ENCODE measurements at places on chromosomes 13 and 19.

GRCh38 chr13:74118328-74118727, 15.9 kb downstream of the KLF12 start:
- no peak overlapping the region for H3K27ac ChIP-seq
- H3K27me3 ChIP-seq, result no peaks in the 10 kb centered on the region
- no peak for DNase-seq
- H3K36me3 ChIP-seq, result peaks cover 50% of the 10 kb centered on the region

- no peak overlapping the region for H3K27ac ChIP-seq
- DNase-seq, result peak; percentile 41
- H3K4me3 ChIP-seq, result no peak overlapping the region
- no peaks in the 10 kb centered on the region for H3K36me3 ChIP-seq
- H3K4me1 ChIP-seq, result no peaks in the 10 kb centered on the region
These were observed 64.3 kb downstream of the CACNA1A start for GRCh38 chr19:13441810-13442512.

DNA sequence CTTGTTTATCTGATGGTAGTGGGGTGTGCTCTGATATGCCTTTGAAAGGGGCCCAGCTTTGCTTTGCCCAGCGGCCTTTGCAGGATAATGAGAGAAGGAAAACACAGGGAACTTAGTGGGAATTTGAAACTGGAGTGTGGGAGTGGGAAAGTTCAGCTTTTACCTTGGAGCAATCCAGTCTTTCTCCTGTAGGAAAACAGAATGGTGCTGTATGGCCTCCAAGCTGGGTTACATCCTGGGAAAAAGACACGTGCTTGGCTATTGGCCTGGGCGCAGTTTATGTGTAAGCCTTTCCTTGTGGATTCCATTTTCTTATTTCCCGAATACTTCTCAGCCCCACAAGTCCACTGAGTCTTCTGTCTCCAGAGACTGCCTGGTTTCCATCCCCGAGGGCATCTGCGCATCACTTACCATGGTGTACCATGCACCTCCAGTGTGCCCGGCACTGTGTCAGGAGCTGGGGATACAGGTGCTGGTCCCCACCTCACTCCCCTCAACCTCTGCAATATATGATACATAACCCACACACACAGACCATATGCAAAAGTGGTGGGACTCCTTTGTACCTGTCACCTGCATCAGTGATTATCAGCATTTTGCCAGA, 31.5 kb downstream of the ACTN4 start:
- no peaks in the 10 kb centered on the region for H3K27me3 ChIP-seq
- H3K27ac ChIP-seq, result peak overlapping the region; percentile 12
- peaks cover 89% of the 10 kb centered on the region for H3K4me1 ChIP-seq

DNA sequence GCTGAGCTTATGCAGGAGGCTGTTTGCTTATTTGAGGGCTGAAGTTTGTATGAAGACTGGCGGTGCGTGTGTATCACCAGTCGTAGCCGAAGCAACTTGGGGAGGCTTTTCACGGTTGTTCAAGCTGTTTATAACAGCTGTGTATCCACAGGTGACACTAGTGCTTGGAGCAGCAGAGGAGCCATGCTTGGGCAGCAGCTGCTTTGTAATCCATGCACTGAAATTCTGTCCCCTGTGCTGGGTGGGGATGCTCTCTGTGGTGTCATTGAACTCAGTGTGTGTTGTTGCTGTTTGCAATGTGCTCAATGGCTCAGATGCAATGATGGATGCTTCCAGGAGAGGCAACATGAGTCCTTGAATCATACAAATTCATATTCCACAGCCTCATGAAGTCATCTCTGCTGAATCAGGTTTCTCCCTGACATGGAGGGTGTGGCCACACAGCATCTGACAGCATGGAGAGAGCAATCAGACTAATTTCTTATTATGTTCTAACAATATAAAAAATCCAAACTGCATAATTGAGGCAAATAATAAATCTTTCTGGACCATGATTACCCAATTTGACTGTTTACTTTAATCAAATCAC, 18.8 kb upstream of the GTF3A start:
- H3K4me1 ChIP-seq, result peaks cover 13% of the 10 kb centered on the region
- no peaks in the 10 kb centered on the region for H3K36me3 ChIP-seq
- no peak for DNase-seq
- H3K27ac ChIP-seq, result no peak overlapping the region

GRCh38 chr19:43778651-43779050, 2.1 kb downstream of the KCNN4 start:
- DNase-seq, result no peak
- no peaks in the 10 kb centered on the region for H3K27me3 ChIP-seq
- H3K36me3 ChIP-seq, result peaks cover 62% of the 10 kb centered on the region
- peak overlapping the region; percentile 87 for H3K4me3 ChIP-seq

All from activated T-cell treated with anti-CD3 and anti-CD28 coated beads, Interleukin-2, amount 50 U/mL, for 24 hours (primary cell).